Suppressor macrophage treated with lipopolysaccharide for 1 hour (primary cell): ENCODE measurements at places on chromosomes 12 and 14.

DNA sequence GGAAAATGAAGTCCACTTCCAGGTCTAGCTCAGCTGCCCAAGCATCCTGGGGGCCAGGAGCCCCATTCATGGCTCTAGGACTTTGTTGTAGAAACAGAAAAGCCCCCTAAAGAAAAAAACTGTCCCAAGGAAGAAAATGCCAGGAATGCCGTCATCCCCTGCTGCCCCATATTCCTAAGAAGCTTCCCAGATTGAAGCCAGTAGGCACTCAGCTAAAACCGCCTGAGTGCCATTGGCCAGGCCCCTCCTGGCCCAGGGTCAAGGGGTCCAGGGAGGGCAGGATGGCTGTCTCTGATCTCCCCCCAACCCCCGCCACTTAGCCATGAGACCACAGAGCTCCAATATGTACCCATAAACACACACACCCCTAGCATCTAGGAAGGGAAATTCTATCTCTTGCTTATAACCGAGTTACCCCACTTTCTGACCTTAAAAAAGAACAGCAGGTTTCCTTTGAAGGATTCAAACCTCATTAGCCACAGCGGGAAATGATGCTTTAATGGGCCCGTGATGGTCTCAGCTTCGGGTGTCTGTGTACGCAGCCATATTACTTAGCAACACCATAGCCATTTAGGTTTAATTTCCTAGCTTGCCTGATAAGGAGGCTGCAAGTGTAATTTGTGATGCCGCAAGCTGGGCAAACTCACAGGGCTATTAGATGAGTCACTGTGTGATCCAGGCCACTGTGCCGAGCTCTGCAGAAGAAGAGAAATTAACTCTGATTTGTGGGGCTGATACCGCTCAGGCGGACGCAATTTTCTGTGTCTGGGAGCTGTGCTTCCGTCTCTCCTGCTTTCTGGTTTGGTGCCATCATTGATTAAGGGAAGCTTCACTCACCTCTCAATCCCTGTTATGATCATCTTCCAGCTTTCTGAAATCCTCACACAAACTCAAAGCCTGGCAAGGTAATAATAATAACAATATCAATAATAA is 84.2 kb downstream of the GCH1 start:
- DNase-seq, result no peak

GRCh38 chr14:70893062-70893845 is 14.0 kb upstream of the PCNX1 start:
- no peak for DNase-seq

DNA sequence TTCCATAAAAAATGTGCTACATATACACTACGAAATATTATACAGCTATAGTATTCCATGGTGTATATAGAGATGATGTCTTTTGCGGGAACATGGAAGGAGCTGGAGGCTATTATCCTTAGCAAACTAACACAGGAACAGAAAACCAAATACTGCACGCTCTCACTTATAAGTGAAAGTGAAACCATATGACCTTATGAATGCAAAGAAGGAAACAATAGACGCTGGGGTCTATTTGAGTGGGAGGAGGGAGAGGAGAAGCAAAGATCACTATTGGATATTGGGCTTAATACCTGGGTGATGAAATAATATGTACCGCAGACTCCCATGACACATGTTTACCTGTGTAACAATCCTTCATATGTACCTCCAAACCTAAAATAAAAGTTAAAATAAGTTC is 142.8 kb downstream of the LRFN5 start:
- peak; percentile 3 for DNase-seq

DNA sequence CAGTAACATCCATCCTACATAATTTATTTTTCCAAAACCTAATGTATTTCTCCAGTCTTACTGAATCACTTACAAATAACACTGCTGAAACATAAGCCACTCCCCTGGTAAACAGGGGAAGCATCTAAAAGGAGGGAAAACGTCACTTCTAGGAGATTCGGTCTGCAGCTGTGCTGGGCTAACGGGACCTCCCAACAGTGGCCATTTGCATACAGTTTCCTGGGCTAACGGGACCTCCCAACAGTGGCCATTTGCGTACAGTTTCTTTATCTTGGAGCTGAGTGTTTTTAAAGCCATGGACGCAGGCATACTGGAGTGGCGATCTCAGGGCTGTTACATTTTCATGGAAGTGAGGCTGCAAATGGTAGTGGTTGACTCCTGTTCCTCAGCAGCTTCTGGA is 242.9 kb downstream of the TMEM132D start:
- DNase-seq, result no peak

DNA sequence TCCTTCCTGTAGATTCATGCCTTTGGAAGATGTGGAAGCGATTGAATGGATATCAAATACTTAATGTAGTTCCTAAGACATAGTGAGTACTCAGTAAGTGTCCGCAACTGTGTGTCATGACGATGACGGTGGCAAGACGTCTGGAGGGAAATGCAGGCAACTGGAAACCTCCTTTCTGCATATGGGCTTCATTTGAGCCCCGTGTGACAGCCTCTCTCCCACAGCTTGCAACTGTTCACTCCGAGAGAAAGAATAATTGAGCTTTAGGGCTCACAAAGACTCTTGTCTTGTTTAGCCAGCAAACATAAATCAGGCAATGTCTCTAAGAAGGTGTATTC is 6.9 kb downstream of the CFAP251 start:
- no peak for DNase-seq

DNA sequence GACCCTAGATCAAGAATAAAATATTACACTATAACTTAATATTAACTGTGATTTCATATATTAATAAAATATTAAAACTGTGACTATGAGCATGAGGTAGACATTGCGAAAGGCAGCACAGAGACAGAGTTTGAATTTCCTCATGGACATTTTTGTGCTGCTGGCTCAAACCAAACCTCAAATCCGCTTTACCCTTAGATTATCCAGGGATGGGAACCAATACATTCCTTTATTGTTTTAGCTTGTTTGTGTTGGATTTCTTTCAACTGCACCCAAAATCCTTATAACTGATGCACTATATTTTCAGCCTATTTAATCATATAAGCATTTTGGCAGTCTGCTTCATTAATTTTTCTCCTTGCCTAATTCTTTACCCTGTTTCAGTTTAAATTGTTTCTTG is 436.7 kb downstream of the ATP23 start:
- no peak for DNase-seq

DNA sequence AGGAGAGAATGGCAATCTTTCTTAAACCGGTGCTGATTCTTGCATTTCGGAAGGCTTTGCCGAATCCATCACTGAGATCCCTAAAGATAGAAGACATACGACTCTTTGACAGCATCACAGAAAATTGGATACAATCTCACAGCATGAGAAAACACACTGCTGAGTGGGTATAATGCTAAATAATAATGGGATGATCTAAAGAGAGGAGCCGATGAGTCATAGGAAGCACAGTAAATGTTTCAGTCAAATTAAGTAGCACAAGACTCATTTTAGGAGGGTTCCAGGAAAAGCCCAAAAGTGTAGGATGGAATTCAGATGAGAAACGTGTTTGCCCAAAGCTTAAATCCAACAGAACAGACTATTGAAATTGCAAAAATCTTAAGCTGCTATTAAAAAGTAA is 81.7 kb downstream of the CPNE8 start:
- DNase-seq, result peak; percentile 27
